Activated CD4-positive, alpha-beta T cell treated with anti-CD3 and anti-CD28 coated beads, Interleukin-2, Interleukin-4, amounts not matched to agents 100 ng/mL and 50 ng/mL, durations not matched to agents 16 hours and 8 hours (primary cell): ENCODE measurements at places on chromosomes 3 and 15.

- DNase-seq: no peak
Measured at GRCh38 chr3:48502728-48503168, 1.2 kb downstream of the SHISA5 start.

DNA sequence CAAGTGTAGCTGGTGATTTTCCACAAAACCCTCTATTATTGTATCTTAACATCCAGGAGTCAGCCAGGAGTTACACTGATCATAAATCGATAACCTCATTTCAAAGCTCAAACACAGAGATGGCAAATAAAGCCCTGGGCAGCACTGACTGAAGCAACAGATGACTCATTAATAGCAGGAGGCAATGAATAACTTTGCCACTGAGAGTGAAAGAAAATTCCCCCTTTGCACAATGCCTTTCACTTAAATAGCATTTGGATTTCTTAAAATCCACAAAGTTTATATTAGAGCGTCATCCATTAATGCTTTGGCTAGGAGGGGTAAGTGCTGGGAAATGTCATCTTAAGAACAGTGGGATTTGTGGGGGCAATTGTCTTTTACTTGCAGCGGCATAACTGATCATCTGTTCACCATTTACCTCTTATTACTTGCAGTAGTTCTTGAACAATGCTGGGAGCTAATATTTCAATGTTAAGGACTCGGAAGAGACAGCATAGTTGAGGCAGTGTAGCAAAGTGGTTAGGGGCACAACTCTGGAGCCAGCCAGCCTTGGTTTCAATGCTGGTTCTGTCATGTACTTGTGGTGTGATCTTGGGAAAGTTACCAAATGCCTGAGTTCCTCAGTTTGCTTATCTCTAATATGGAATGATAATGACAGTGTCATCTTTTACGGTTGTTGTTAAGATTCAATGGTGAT lies 630.4 kb upstream of the TBL1XR1 start:
- no peak for DNase-seq

DNA sequence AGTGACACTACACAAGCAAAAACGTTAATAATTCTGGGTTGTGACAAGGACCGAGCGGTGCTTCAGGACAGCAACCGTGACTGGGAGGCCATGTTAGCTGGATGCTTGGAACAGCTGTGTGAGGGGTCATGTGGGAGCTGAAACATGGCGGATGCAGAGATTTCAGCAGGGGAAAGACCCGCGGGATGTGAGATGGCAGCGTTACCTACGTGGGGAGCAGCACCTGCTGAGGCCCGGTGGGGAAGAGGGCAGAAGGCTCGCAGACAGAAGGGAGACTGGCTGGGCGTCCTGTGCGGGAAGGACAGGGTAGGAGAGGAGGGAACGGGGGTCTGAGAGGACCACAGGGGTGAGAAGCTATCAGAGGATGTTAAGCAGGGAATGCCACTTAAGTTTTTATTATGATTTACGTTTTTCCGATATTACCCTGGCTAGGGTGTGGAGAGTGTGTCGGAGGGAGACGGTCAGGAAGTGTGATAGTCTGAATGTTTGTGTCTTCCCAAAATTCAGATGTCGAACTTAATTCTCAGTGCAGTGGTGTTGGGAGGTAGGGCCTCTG lies 228.8 kb upstream of the LYSMD4 start:
- no peak for DNase-seq

DNA sequence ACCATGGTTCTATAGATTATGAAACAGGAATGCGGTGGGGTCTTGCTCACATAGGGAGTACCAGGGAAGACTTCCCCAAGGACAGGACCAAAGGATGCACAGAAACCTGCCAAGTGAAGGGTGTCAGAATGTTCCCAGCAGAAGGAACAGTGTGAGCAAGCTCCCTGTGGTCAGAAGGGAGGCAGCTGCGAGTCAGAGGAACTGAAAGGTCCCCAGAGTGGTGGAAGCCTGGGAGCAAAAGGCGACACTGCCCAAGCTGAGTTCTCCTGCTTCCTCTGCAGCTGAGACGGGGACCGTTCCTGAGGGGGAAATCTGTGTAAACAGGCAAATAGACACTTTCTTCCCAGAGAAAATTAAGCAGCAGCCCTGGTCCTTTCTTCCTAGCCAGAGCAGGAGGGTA lies 14.2 kb upstream of the SLC6A6 start:
- no peak for DNase-seq

DNA sequence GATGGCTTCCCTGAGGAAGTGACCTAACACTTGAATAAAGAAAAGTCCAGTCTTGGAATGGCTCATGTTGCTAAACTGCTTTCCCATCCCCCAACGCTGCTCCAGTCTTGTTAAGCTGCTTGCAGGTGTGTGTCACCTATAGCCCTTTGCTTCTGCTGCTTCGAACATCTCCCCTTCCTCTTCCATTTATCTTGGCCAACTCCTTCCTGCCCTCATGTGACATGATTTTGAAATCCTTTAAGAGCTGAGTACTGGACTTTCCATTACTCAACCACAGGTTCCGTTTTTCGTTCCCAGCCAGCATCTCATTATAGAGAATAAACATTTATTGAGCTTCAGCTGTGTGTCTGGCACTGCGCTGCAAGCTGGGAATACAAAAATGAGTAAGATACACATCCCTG lies 1.7 kb downstream of the ATG7 start:
- DNase-seq: no peak

- DNase-seq: no peak
Measured at GRCh38 chr3:149448331-149448831, 26.1 kb upstream of the TM4SF4 start.

DNA sequence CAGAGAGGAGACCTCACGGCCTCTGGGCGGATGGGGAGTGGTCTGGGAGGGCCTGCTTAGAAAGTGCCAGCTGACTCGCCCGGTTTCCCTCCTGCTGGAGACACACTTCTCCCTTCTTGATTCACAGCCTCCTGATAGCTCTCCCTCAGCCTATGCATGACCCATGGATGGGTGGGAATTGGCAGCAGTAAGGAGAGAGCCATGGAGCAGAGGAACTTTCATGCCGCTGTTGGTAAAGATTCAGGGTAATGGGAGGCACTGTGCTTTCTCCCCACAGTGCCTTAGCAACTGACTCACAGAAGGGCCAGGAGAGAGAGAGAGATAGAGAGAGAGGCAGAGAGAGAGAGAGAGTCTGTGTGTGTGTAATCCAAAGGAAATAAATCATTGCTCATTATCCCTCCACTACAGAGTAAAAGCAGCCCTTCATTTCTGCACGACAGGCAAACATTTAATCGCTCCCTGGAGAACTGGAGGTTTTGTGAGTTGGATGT lies 82.8 kb downstream of the SEMA5B start:
- no peak for DNase-seq

DNA sequence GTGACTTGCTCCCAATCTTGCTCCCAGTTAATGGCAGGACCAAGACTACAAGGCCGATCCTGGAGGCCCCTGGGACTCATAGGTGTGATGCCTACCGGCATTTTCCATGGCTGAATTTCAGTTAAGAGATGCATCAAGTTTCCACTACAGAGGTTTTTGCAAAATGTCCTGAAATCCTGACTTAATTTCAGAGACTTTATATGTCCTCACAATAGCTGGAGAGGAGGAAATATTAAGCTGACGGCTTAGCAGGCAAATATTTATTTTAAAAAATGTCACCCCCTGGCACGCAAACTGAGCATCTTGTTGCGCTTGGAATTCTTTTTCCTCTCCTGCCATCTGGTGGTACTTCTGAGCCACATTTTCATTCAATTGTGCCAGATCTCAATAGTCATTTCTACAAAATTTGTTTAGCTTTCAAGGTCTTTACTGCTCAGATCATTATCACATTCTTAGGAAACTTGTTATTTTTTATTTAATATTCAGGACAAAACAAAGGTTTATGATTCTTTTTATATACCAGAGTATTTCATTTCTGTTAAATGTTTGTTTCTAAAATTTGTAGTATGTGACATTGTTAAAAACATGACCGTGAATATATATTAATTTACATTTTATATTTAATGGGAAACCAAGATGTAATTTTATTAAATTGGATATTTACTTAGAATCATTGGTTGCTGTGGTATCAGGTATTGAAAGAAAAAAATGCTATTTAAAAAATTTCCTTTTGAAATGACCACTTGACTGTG lies 189.2 kb upstream of the THRB start:
- peak; percentile 12 for DNase-seq

- peak; percentile 48 for DNase-seq
Measured at GRCh38 chr15:92069308-92070250, 216.1 kb downstream of the SLCO3A1 start.

DNA sequence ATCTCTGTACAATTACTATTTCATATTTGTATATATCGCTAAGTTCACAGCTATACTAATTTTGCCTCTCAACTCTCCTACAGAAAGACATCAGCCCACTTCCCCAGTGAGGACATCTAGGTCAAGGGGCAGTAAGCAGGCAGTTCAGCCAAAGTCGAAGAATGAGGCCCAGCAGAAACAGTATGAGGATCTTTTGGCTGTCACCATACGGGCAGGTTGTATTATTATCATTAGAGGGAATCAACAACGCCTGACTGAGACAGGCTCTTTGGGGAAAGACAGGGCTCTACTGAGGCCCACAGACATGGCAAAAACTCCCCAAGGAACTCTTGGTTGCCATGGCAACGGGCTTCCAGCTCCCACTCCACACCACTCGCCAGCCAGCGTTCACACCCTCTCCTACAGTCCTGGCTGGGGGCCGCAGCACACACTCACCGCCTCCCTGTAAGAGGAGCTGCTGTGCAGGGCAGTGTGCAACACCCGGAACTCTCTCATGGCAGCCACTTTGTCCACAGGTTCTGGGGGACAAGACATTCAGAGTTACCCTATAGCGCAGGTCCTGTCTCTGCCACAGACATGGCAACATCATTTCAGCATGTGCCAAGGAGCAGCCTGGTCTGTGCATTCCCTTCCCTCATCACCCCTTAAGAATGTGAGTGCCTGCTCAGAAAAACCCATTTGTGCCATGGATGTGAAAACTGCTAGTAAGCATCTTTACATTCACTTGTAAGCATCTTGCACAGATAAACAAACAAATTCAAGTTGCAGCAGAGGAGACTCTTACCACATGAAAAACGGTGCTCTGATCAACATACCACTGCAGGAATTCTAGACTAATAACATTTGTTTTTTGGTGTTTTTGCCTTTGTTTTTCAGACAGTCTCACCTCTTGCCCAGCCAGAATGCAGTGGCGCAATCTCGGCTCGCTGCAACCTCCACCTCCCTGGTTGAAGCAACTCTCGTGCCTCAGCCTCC lies 8.8 kb downstream of the UBL7 start:
- DNase-seq: no peak

DNA sequence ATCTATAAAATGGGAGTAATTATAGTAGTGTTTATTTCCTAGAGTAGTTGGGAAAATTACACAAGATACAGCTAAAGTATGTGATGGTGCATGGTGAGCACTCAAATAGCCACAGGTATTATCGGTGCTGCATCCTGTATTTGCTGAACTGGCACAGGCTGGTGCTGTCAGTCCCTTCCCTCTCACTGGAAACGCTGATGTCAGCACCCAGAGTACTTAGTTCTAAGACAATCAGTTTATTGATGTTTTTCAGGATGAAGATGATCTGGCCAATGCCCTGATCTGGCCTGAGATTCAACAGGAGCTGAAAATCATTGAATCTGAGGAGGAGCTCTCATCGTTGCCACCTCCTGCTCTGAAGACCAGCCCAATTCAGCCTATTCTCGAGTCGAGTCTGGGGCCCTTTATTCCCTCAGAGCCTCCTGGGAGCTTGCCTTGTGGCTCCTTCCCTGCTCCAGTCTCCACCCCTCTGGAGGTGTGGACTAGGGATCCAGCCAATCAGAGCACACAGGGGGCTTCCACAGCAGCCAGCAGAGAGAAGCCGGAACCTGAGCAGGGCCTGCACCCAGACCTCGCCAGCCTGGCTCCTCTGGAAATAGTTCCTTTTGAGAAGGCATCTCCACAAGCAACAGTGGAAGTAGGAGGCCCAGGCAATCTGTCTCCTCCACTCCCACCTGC lies 49.7 kb downstream of the TMEM39A start:
- DNase-seq: no peak

DNA sequence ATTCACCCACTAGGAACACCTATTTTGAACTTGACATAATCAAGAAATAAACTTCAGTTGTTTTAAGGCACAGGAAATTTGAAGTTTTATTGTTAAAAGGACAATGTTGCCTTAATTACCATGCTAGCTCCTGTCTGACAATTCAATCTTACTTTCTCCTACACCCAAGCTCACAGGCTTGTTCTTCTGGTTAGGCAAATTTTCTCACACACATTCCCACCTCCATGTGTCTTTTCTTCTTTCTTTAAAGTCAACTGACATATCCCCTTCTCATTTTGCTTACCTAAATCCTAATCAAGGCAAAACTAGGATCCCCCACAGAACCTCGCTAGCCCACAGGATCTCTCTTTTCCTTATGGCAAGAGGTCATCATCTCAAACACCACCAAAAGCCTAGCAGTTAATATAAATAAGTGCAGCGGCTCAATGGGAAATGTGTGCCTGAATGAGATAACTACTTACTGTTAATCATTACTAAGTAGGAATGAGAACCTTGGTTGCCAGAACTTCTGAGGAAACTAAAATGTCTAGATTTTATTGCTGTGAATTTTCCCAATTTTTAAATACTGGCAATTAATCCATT lies 189.3 kb downstream of the PLCH1 start:
- no peak for DNase-seq

DNA sequence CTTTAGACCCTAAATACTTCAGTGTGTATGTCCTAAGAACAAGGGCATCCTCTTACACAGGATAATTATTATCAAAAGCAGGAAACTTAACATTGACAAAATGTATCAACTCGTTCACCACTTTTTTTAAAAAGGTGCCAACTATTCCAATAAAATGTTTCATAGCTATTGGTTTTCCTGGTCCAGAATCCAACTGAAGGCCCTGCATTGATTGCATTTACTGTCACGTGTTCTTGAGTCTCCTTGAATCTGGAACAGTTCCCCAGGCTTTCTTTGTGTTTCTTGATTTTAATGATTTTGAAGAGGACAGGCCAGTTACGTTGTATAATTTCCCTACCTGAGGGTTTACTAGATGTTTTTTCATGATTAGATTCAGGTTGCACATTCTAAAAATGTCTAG lies 94.6 kb upstream of the ARHGEF3 start:
- no peak for DNase-seq

DNA sequence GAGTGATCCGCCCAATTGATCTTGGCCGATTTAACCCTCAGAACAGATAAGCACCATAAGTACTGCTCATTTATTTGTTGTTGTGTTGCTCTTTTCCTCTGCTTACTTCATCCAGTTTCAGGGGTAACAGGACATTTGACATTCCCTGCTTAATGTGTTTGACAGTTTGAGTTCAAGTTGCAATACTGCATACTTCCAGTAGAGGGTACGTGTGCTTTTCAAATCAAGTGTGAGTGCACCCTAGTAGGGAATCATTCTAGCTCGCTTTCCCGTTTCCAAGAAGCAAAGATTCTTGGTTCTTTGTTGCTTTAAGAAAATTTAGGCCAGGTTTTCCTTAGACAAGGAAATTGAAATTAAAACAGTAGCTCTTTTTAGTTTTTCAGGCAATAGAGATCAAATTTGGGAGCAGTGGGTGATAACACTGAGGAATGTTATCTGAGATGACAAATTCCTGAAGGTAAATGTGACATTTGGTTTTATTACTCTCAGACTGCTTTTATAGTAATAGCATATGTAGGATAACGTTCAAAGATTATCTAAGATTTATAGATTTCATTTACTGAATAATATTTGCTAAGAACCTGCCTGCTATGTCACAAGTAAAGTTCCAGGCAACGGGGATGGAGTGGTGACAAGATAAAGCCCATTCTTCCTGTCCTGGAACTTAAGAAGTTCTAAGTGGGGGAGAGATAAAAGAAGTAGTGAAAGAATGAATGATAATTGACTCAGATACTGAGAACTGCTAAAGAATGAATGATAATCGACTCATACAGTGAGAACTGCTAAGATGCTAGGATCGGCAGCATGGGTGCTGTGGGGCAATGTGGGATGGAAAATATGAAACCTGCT lies 73.3 kb downstream of the SYNPR start:
- peak; percentile 28 for DNase-seq
